ENCODE measurements at places on chromosomes 1 and 21. TPM values are rescaled to one million over a fixed set of nuclear protein-coding genes. Genes with fewer than 3 reads are reported as not detected.

Gene BCAS2
- total RNA-seq, result 53.5 TPM

Gene TIPRL
- total RNA-seq, result 30.9 TPM

Gene MAGI3
- total RNA-seq, result 29.2 TPM

Gene GNPAT
- 78.6 TPM for total RNA-seq

DNA sequence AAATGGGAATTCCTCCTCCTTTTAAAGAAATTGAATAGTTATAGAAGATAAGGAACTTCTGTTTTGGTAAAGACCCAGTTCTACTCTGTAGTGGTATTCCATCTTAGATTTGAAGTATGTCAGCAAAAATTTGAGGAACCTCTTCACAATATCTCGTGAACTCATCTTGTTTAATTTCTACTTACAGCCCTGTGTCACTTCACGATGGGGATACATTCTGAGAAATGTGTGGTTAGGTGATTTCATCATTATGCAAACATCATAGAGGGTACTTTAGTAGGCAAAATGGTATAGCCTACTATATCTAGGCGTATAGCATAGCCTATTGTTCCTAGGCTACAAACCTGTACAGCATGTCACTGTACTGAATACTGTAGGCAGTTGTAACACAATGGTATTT is 36.0 kb downstream of the ALG6 start:
- no peak for DNase-seq

DNA sequence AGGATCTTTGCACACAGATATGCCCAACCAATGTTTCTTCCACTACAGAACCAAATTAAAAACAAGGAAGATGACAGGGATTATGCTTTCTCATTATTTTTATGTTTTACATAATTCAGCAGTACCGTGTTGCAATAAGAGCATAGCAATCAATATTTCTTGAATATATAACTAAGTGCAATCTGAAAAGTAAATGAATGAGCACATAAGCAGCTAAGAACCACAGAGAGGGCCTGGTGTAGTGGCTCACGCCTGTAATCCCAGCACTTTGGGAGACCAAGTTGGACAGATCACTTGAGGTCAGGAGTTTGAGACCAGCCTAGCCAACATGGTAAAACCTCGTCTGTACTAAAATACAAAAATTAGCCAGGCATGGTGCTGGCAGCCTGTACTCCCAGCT is 423.7 kb downstream of the MRPL39 start:
- no peak for DNase-seq

GRCh38 chr1:35835398-35835797 is 27.6 kb downstream of the AGO4 start:
- DNase-seq, result no peak

DNA sequence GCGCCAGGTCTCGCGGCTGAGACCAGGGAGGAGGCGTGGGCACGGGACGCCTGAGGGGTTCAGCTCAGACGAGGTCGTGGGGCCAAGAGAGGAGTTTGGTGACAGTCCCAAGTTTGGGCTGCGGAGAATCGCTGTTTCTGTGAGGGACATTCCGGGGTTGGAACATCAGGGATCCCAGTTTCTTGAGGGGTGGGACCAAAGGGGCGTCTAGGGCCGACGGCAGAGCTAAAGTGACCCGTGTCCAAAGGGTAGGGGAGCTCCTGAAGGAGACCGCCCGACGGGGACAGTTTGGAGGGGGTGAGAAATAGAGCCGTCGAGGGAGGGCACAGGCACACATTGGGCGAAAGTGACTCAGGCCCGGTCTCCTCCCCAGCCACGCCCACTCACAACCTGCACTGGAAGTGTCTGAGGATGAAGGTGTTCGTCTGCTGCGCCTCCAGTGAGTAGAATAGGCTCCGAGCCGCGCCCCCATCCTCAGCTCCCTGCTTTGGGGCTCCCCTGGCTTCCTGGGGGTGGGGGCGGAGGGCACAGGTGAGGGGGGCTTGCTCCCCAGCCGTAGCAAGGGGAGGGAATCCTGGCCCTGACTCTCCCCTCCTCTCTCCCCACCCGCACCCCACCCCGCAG is 7.0 kb downstream of the EFNA3 start:
- DNase-seq, result peak; percentile 80
